KBM-7 (cell line): ENCODE measurements at places on chromosomes 16 and 17.
A peak's percentile ranks its signal among the peaks of the same experiment; 100 is the strongest.

DNA sequence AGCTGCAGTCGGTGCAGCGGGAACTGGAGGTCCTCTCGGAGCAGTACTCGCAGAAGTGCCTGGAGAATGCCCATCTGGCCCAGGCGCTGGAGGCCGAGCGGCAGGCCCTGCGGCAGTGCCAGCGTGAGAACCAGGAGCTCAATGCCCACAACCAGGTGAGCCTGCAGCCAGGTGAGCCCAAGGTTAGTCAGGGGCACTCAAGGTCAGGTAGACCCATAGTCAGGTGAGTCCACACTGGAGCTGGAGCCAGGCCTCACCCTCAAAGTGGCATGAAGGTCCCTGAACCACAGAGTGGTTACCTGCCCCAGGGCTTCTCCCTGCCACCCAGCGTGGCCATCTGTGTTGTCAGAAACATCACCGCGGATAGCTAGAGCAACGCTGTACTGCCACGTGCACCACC, 32.2 kb downstream of the PLD6 start:
- DNase-seq, result no peak

- peak; percentile 55 for DNase-seq
These were observed 879 bp downstream of the SOCS1 start for GRCh38 chr16:11254913-11255736.

DNA sequence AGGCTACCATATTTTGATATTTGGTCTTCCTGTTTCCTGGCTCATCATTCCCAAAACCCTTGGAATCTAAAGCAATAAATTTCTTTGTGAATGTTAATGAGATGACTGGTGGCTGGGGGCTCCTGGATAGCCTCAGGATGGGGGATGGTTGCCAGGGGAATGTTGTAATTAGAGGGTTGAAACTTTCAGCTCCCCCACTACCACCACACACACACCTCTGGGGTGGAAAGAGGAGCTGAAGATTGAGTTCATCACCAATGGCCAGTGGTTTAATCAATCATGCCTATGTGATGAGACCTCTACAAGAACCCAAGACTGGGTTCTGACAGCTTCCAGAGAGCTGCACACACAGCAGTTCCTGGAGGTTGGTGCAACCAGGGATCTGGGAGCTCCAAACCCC, 59.1 kb downstream of the HS3ST3A1 start:
- DNase-seq, result no peak

DNA sequence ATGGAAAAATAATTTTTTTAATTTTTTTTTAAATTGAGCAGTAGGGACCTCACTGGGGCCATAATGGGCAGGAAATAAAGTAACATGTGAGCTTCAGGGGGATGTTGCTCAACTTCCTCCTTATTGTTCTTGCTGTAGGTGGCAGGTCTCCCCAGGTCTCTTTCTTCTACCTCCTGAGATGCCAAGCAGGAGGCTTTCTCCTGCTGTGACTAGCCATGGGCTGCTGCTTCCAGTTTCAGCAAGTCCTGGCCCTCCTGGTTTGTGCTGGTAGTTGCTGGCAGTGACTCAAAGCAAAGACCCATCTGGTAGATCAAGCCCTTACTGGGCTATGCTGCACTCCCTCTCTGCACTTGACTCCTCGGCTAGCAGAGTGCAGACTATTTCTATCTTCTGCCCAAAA, 2.3 kb downstream of the DPEP2NB start:
- DNase-seq, result peak; percentile 67

DNA sequence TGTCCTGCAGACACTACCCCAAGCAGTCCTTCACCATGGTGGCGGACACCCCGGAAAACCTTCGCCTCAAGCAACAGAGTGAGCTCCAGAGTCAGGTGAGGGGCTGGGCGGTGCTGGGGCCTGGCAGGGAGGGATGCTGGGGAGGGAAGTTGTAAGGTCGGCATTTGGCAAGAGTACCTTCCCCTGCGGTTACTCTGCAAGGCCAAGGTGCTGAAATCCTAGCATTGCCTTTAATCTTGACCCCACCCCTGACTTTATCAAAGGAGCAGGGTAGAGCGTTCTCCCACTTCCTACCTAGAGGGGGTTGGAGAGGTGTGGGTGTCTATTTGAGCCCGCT, 20.5 kb downstream of the LASP1 start:
- no peak for DNase-seq

DNA sequence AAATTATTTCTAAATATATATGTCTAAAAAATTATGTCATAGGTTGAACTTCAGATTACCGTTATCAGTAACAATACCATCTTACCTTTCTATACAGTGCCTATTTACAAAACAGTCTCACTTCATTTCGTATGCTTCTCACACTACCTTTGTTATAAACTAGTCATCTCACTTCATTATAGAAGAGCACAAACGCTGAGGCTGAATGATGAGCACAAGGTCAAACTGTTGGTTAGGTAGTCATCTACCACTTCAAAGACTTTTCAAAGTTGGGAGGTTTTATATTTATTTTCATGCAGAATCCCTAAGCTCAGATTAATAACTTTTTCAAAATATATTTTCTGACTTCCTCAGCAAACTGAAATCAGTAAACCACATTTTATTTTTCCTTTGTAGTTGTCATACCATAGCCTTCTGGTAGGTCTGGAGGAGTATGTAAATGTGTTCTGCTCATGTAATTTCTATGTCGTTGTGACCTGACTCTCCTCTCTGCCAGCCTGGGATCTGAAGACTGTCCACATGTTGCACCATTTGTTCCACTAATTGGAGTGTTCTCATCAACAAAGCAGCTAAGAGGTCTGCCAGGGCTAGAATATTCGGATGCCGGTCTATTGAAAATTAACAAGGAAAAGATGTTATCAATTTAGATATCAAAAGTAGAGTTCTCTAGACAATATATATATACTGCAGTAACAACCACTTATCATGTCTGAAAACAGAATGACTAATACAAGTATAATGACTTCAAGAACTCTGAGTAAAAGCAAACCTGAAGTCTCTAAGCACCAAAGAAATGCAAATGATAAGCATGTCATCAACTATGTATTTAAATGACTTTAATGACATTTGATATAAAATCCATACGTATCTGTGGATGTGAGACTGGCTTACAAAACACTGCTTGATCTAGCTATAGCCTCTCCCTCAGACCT, 73.9 kb downstream of the CEP95 start:
- DNase-seq, result no peak

DNA sequence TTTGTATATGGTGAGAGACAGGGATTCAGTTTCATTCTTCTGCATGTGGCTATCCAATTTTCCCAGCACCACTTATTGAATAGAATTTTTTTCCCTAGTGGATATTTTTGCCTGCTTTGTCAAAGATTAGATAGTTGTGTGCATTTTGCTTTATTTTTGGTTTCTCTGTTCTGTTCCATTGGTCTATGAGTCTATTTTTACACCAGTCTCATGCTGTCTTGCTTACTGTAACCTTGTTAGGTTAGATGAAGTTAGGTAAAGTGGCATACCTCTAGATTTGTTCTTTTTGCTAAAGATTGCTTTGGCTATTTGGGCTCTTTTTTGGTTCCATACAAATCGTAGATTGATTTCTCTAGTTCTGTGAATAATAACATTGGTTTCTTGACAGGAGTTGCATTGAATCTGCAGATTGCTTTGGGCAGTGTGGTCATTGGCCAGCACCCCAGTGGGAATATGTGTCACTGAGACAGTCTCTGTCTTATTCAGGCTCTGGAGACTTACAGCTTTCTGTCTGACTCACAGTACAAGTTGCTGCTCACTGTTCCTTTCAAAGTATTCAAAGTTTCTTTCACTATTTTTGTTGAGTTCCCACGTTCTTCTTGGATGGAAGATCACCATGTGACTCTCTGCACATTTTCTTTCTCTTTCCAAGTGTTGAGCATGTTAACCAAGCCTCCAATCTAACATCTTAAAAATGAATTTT, 709.1 kb downstream of the CDH11 start:
- no peak for DNase-seq

GRCh38 chr17:35001549-35001948, 21.2 kb downstream of the LIG3 start:
- DNase-seq, result no peak

DNA sequence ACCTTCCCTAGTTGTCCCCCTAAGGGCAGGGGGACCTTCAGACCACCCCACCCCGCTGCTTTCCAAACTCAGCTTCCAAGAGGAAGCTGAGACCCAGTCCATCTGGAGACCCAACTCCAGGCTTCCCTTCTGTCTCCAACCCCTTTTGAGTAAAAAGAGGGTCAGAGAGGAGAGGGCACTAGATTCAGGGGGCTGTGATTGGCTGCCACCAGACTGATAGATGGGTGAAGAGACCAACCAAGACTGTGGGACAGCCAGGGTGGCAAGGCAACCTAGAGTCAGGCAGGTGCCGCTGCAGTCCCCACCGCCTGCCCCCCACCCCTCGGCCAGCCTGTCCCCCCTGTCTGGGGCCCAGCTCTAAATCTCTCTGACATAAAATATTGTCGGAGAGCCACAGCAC, 92.5 kb downstream of the SDK2 start:
- no peak for DNase-seq

DNA sequence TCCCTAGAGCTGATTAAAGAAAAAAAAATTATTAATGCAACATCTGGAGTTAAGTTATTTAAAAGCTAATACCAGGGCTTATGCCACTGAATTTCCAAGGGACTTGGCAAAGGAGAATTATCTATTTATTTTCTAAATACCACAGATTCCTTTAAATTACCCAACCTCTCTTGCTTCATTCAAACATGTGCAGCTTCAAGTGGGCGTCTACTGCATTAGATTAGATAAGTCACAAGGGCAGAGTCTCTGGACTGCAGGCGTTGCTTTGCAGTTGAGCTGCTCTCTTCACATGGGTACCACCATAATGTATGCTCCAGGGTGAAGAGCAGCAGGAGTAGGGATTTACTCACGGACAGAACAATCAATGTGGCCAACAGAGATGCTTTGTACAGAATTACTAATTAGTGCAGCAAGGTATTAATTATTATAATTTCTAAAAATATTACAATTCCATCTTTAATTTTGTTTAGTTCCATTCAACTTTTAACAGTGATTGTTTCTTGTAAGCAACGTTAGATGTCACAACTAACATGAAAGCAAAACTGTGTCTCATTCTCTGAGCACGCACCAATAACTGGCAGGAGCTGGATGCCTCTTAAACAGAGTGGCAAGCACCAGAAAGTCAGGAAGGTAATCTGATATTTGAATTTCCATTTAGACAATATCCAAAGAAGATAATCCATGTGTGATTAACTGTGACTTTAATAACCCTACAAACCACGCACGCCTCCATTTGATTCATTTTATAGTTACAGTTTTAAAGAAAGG, 214.2 kb downstream of the STX8 start:
- no peak for DNase-seq

DNA sequence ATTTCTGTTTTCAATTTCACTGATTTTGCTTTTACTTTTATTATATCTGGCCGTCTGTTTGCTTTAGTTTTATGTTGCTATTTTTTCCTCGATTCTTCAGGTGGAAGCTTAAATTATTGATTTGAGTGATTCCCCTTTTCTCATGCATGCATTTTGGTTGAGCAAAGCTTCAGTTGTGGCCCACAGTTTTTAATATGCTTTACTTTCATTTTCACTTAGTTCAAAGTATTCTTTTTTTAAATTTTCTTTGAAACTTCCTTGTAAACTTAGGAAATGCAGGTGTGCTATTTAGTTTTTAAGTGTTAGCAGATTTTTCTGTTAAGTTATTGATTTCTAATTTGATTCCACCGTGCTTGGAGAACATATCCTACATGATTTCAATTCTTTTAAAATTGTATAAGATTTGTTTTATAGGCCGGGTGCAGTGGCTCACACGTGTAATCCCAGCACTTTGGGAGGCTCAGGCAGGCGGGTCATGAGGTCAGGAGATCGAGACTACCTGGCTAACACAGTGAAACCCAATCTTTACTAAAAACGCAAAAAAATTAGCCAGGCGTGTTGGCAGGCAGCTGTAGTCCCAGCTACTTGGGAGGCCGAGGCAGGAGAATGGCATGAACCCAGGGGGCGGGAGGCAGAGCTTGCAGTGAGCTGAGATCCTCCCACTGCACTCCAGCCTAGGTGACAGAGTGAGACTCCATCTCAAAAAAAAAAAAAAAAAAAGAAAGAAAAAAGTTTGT, 531.2 kb downstream of the KIF2B start:
- DNase-seq, result no peak

- no peak for DNase-seq
These were observed 287.8 kb downstream of the SOX9 start for GRCh38 chr17:72408641-72409040.

DNA sequence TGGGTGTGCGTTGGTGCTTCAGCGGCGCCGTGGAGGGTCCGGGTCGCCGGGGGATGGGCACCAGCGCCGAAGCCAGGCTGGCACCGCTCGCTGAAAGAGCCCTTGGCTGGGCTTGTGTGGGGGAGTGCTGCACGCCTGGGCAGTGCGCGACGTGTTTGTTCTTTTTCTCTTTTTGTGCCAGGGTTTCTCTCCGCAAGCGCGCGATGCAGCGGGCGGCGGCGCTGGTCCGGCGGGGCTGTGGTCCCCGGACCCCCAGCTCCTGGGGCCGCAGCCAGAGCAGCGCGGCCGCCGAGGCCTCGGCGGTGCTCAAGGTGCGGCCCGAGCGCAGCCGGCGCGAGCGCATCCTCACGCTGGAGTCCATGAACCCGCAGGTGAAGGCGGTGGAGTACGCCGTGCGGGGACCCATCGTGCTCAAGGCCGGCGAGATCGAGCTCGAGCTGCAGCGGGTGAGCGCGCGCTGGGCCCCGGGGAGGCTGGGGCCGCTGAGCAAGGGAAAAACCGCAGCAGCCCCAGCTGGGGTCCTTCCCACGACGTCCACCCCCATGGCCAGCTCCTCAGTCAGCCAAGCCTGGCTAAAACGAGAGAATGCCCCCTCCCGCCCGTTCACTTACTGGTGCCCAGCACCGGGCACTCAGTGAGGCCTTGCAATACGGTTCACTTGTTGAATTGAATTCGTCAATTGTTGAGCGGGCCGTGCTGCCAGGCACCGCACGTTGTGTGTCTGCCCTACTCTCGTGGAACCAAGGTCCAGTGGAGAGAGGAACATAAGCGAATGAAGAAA, 541 bp downstream of the GPT2 start:
- DNase-seq, result peak; percentile 44

DNA sequence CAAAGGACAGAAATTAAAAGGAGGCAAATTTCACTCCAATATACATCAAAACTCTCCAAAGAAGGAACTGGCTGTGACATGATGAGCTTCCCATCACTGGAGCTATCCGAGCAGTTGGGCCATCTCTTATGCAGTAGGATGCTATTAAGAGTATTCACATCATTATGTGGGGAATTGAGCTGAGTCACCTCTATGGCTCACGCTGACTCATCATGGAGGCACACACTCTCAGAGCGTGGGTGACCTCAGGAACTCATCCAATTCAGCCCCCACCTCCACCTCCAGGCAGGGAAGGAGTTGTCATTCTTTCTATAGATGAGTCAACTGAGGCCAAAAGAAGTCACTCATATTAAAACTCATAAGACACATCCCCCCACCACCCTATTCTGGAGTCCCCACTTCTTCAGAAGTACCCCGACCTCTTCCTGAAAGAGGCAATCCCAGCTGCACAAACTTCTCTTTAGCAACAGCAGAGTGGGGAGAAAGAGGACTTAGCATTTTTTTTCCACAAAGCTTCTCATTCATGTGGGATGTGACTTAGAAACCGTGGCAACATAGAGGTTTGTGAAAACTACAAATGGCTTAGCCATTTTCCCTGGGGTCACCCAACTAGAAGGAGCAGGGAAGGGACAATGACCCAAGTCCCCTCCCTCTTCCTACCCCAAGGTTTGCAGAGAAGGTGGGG, 32.5 kb downstream of the ABCC12 start:
- DNase-seq, result no peak
